ENCODE measurements at places on chromosomes 7 and 10.

DNA sequence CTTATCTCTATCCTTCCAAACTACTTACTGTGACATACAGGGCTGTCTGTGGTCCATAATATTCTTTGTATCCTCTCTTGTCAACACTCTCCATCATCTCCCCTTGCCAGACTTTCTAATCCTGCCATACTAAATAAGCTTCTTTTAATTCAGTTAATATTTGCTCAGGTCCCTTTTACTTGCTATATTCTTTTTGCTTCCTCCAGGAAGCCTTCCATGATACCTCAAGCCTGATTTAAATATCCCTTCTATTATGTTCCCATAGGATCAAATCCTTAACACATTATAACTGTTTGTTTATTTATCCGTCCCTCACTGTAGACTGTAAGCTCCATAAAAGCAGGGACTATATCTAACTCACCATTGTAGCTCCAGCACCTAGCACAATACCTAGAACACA lies 7.2 kb upstream of the PPP3CB start:
- no peak for DNase-seq

- DNase-seq, result no peak
Observed at GRCh38 chr10:71845410-71846405, 5.3 kb downstream of the PSAP start.

GRCh38 chr10:11678074-11678793 lies 63.9 kb upstream of the ECHDC3 start:
- no peak for DNase-seq

GRCh38 chr10:130141878-130142277 lies 5.7 kb downstream of the GLRX3 start:
- DNase-seq, result no peak

DNA sequence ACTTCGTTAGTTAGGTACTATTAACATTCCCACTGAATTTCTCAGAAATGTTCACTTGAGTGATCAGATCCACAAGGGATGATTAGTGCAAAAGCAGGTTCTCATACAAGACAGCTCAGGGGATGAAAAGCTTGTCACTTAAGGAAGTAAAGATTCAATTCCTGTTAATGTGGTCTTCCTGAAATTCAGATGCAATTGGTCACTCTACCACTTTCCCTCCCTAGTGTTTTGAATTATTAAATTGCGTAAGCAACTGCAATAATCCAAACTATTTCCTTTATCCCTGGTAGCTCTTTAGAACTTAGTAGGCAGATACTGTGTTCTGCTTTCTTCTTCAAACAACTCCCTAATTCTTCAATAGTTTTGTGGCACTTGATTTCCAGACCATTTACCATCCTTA lies 121.4 kb downstream of the MAGI2 start:
- DNase-seq, result no peak

DNA sequence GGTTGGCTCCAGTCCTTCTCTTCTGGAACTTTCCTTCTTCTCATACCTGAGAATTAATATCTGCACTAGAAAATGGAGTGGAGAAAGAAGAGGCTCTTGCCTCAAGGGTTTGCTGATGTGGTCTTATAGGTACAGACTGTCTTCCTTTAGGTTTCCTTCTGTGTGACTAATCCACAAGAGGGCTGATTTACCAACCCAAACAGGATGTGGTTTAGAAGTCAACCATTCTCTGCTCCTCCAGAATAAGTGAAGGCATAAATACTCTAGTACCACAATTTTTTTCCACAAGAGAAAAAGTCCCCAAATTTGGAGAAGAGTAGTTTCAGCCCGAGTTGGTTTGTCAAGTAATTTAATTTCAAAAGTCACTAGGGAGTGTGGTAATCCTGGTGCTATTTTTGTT lies 85.8 kb downstream of the NRP1 start:
- peak; percentile 68 for DNase-seq

DNA sequence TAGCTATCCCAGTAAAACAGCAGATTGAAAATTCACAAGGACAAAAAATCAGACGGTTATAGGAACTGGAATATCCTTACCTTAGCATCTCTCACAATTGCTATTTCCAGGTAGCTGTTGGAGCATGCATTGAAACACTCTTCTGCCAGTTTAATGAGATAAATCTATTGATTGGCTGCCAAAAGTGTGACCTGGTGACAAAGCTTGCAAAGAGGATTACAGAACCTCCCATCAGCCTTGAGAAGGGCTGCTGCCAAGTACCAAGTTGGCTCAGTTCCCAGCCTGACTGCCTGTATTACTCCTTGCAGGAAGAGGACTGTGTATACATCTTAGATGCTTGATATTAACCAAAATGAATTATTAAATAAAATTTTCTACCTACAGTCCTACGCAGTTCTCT lies 5.1 kb downstream of the PRLHR start:
- DNase-seq, result no peak

DNA sequence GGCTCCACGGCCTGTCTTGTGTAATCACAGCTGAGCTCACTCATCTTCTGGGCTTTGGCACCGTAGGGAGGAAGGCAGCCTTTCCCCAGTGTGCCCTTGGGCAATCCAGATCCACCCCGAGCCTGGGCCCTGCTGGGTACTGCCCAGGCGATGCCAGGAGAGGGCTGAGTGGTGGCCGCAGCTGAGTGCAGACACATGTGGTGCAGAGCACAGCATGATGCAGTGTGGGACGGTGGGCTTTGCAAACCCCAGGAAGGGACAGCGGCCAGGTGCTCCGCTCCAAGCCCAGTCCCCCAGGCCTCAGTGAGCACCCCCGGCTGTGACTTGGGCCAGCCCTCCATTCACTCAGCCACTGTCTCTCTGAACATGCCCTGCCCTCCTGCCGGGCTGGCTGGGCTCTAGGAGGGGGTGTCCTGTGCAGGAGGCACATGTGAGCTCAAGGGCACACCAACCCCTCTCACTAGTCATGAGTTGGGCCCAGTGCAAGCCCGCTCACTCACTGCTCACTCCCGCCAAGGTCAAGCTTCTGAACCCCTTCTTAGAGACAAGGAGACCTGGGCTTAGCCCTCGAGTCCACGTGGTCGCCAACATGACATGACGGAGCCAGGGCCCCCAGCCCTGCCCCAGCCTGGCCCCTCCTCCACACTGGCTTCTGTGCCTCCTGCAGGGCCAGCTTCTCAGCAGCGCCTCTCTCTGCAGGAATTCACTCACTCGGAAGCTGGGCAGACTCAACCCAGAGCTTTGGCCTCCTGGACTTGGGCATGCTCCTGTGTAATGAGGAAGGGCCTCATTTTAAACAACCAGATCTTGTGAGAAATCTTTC lies 77.5 kb upstream of the INSIG1 start:
- no peak for DNase-seq

DNA sequence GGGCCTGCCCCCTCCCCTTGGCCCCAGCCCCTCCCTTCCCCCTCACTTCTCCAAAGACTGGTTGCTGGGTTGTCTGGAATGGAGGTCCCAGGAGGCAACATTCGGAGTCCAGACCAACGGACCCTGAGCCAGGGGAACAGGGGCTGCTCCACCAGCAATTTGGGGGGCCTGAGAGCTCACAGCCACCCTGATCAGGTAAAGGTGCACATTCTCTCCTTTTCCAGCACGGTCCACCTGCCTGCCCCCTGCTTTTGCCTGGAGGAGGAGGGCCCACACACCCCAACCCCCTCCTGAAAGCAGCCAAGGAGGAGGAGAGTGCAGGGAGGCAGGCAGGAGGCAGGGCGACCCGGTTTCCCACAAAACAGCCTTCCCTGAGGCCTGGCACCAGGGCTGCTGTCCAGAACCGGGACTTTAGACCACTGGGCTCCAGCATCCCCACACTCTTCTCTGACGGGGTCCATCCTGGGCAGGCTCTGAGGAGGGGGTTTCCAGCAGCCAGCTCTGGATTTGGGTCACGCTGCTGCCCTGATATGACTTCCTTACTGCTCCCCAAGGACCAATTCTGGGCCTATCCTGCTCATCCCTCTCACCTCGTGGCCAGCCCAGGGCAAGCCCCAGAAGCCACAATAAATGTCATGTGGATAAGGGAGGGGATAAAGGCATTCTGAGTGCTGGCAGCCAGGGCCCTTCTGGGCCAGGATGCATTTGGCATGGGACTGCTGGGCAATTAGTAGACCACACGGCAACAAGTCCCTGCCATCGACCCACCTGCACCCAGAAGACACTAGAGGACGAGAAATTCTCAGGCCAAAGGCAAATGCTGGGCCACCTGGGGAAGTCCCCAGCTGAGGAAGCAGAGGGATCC lies 1.1 kb upstream of the CAMK2B start:
- no peak for DNase-seq

- peak; percentile 96 for DNase-seq
Observed at GRCh38 chr7:604001-604883, 84.6 kb upstream of the PDGFA start.

- DNase-seq, result no peak
Observed at GRCh38 chr10:132985546-132985900, 43.2 kb upstream of the CFAP46 start.

DNA sequence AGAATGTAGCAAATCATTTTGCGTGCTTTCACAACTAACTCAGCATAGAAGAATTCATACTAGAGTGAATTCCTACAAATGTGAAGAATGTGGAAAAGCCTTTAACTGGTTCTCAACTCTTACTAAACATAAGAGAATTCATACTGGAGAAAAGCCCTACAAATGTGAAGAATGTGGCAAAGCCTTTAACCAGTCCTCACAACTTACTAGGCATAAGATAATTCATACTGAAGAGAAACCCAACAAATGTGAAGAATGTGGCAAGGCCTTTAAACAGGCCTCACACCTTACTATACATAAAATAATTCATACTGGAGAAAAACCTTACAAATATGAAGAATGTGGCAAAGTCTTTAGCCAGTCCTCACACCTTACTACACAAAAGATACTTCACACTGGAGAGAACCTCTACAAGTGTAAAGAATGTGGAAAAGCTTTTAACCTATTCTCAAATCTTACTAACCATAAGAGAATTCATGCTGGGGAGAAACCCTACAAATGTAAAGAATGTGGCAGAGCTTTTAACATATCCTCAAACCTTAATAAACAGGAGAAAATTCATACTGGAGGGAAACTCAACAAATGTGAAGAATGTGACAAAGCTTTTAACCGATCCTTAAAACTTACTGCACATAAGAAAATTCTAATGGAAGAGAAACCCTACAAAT lies 40.8 kb downstream of the ZNF107 start:
- no peak for DNase-seq

- DNase-seq, result no peak
Observed at GRCh38 chr7:13174991-13175390, 487.6 kb downstream of the ARL4A start.

GRCh38 chr7:81499262-81500116 lies 270.4 kb downstream of the HGF start:
- DNase-seq, result no peak

- DNase-seq, result peak; percentile 13
Observed at GRCh38 chr10:70478191-70479164, at the start of gene PALD1. Gene PALD1 (plus strand): TSS chr10:70478767. CDS start chr10:70525952, 47,185 bp downstream.

GRCh38 chr10:30188101-30188500 lies 128.7 kb upstream of the JCAD start:
- DNase-seq, result no peak

GRCh38 chr10:3281941-3282673 lies 109.5 kb upstream of the PITRM1 start:
- no peak for DNase-seq

DNA sequence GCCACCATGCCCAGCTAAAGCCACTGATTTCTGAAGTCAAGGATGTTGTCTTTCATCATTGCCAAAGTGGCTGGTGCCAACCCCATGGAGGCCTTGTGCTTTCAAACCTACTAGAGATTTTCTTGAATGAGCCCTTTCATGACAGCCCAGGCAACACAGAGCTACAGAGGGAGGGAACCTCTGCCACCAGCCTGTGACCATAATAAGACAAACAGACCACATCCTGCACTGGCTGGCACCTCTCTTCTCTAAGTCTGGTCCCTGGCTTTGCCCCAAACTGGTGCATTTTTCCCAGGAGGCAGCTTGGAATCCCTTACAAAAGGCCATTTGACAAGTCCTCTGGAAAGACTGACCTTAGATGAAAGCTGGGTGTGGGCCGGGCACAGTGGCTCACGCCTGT lies 348.8 kb downstream of the GALNT17 start:
- DNase-seq, result no peak

DNA sequence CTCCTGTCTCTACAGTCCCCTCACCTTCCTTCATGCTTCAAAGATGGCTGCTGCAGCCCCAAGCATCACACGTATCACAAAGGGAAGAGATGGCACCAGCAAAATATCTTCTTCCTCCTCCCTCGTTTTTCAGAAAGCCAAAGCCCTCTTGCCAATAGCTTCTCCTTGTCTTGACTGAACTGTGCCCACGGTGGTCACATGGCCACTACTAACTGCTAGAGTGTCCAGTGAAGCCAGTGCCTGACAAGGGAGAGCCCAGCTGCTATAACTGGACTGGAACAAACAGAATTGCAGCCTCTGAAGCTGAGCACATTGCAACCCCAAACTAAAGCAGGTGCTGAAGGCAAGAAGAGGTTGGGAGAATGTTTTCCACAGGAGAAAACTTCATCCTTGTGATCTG lies 120.8 kb upstream of the RET start:
- no peak for DNase-seq

GRCh38 chr10:56537984-56538383 lies 176.9 kb upstream of the ZWINT start:
- no peak for DNase-seq

DNA sequence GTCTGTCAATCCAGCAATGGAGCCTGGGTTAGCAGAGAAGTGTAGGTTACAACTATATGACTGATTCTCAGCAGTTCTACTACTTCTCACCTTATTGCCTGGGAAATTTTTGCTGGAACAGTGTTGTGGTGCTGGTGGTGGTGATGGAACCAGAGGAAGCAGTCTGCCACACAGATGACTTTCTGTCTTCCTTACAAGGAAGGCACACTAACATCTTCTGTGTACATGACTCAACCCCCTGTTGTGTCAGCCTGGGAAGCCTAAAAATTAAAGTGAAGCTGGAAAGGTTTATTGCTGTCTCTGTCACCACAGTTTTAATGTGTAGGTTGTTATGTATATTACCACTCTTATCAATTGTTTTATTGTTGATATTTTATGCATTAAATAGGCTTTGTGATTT lies 40.3 kb downstream of the ANKRD7 start:
- DNase-seq, result no peak

- DNase-seq, result no peak
Observed at GRCh38 chr10:47362199-47362598, 14.0 kb downstream of the RBP3 start.

GRCh38 chr10:1454428-1454827 lies 282.9 kb downstream of the ADARB2 start:
- no peak for DNase-seq

DNA sequence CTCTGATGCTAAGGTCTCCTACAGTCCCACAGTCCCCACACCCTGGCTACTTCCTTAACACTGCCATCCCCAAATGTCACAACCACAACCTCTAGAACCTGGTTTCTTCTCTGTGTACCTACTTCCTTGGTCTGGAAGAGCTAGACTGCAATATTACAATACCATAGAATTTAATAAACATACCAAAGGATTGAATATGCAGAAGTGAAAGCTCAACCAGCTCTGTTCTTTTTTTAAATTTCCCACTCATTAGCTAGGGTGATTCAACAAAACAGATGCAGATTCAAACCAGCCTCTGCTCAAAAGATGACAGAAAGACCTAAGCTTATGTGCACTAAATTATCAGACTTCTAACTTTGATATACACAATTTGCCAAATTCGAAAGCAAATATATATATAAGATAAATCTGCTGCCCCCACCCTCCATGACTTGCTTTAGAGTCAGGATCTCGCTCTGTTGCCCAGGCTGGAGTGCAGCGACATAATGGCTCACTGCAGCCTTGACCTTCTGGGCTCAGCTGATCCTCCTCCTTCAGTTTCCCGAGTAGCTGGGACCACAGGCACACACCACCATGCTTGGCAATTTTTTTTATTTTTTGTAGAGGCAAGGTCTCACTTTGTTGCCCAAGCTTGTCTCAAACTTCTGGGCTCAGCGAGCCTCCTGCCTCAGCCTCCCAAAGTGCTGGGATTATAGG lies 212.6 kb downstream of the CHCHD3 start:
- no peak for DNase-seq

GRCh38 chr7:116984917-116985316 lies 31.6 kb downstream of the ST7 start:
- peak; percentile 54 for DNase-seq
